Upper lobe of right lung (tissue), 1 donor: ENCODE measurements at places on chromosomes 4 and X. TPM values are rescaled to one million over a fixed set of nuclear protein-coding genes. Genes with fewer than 3 reads are reported as not detected.

- DNase-seq, result no peak
Observed at GRCh38 chrX:154305541-154306205, 10.1 kb downstream of the TKTL1 start.

GRCh38 chr4:114658776-114659175 lies 60.2 kb downstream of the UGT8 start:
- DNase-seq, result no peak

Gene MAGEE1
- 2.6 TPM for total RNA-seq

DNA sequence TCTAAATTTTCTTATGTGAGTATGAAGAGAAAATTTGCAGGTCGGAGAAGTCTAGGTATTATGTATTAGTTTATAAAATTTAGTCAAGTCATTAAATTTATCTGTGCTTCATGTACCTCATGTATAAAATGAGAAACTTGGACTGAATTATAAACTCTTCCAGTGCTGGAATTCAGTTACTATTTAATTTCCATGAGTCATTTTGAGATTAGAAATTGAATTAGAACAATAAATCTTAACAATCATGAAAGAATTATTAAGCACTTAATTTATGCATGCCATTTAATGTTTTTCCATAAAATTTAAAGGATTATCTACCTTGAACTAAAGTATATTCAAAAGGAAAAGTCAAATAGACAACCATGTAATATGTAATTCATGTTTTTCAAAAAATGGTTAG lies 195.8 kb downstream of the MAD2L1 start:
- DNase-seq, result no peak

DNA sequence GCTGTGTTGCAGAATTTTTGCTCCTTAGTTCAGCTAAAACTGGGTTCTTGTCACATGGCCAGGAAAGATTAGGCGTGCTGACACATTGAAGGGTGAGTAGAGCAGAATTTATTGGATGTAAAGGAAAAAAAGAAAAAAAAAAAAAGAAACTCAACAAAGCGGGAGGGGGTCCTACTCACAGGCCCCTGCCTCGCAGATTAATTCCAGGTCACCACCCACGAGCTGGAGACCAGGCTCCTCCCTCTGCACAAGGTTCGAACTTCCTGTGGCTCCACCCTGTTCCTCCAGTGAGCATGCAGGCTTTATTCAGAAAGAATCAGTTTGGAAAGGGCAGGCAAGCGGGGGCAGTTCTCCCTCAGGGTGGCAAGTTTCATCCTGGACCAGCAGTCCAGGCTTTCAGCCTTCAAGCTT lies 17.1 kb downstream of the MGST2 start:
- DNase-seq, result no peak

DNA sequence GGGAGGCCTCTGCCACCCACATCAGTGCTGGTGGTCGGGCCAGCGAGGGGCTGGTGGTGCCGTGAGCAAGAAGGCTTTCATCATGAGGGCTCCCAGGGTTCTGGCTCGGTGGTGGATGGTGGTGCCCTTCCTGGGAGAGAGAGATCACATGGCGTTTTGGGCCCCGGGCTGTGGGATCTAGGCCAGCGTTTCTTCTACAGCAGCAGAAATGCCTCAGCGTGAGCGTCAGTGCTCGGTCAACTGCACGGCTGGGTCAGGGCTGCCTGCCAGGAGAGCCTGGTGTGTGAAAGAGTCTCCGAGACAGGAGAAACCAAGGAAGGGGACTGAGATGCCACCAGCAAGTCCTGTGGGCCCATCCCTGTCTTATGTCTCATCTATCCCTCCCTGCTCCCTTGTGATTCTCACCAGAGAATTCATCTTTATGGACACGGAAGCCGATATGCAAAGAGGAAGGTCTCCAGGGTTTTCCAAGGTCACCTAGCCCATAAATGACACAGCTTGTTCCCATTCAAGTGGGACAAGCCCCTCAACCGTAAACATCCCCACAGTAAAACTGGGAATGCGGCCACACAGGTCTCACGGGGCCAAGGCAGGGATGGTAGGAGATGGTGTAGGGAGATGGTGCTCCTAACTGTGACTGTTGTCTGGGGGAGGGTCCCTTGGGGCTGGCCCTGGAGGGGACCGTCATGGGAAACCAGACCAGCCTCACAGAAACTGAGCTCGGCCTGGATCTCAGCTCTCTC lies 99.2 kb downstream of the SORCS2 start:
- DNase-seq, result no peak

- DNase-seq, result no peak
Observed at GRCh38 chr4:155234206-155234605, 25.8 kb downstream of the NPY2R start.

- no peak for DNase-seq
Observed at GRCh38 chr4:83305187-83305586, 20.6 kb upstream of the COQ2 start.

- DNase-seq, result no peak
Observed at GRCh38 chrX:150566734-150567182, 1.7 kb upstream of the MTM1 start.

DNA sequence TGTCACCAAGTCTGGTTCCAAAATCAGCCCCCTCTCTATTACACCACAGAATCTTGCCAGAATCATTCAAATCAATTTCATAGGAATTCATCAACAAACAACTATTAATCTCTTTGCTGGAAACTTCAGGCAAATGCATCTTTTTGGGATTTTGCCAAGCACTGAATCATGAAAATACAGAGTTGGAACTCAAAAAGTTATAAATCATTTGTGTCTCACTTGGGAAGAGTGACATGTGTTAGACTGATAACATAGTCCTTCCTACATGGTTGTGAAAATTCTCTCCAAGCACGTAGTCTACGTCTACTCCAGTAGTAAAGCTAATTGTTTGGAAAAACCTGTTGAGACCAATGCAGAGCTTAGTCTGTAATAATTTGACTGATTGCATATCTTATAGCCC lies 19.0 kb downstream of the CXCL8 start:
- DNase-seq, result no peak

DNA sequence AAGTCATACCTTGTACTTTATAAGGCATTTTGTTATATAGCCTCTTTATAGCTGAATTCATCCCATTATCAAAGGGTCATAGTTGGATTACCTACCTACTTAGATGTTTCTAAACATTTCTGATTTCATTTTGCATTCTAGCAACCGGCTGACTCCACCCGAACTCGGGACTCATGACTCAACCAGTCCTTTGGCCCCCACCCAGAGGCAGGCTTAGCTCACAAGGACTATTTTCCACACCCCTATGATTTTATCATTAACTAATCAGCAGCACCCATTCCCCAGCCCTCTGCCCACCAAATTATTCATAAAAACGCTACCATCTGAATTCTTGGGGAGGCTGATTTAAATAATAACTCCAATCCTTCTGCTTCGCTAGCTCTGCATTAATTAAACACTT lies 79.9 kb upstream of the EGFL6 start:
- DNase-seq, result peak; percentile 61

DNA sequence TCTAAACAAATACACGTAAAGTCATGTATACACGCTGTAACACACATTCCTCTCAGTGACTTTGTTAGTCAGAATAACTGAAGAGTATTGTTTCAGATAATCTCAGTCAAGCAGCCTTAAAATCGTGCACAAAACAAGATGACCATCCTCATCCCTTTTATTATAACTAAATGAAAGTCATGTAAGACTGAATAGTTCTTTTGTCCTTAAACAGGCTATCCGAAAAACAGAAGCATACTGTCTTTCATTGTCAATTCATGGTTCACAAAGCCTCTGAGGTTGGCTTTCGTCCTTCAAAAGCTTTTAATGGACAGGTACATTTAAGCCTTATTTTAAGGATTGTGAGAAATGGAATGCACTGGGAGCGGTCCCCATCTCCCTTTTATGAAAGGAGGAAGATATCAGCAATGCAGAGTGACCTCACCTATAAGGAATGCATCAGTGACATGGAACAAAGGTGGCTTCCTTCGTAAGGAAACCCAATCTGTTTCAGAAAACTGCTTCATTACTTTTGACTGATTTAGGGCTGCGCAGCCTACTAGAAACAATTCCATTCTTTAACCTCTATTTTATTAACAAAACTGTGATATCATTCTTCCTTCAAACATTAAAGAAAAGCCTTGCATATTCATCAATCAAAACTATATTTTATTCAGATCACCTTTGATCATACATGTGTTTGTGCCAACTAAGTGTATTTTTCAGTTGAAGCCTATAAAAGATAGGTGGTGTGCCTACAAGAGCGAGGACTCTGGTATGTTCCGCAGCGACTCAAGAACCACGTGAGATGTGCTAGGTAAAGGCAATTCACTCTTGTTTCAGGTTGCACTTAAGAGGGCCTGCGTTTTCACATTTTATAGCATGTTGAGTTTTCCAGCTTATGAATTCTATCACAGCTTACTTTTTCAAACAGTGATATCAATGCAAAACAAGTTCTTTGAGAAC lies 19.2 kb downstream of the SH3RF1 start:
- no peak for DNase-seq

Gene GAGE12F
- total RNA-seq, result not detected

DNA sequence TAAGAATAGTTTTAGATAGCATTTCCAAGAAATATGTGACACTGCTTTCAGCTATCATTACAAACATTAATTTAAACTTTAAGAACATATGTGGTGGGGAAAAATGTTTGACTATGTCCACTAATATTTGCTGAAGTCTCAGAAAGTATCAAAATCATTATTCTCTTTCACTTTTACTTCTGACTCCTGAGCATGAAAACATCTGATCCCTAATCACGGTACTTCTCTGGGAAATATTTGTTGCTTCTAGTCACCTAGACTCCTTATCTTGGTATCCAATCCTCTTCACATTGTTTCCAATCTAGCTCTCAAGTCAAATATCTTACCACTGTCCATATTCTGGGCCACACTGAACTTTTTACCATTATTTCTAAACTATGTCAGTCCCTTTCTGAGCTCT lies 10.8 kb downstream of the NUDT6 start:
- DNase-seq, result no peak

DNA sequence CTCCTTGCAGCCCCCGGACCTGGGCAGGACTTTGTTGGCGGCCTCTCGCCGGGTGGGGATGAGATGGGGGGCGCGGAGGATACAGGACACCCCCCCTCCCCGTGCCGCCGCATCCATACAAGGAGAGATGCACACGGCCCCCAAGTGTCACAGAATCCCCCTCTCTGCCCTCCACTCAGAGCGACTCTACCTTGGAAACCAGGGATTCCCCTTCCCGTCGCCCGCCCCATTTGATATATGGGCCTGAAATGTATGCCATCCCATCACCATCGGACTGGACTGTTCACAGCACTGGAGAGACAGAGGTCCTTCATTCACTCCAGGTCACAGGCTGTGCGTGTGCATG lies 426 bp downstream of the PORCN start:
- DNase-seq, result no peak

- no peak for DNase-seq
Observed at GRCh38 chrX:72644946-72645345, 69.2 kb downstream of the PHKA1 start.

DNA sequence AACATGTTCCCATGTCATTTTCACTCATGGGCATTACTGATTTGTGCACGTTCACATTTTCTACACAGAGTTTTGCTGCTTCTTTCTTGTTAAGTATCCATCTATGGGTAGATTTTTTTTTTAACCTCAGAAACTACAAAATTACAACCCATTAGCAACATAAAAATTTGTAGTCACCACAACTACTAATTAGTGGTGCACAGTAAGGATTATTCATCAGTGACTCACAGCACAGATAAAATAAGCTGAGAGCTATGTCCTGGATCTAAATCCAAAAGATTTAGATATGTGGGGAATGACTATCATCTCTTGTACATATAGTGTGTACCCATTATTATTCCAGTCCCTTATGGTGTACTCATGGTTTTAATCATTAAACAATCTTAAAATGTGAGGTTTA lies 19.7 kb upstream of the AMELX start:
- no peak for DNase-seq

Gene ZNF630
- total RNA-seq, result 3.2 TPM

DNA sequence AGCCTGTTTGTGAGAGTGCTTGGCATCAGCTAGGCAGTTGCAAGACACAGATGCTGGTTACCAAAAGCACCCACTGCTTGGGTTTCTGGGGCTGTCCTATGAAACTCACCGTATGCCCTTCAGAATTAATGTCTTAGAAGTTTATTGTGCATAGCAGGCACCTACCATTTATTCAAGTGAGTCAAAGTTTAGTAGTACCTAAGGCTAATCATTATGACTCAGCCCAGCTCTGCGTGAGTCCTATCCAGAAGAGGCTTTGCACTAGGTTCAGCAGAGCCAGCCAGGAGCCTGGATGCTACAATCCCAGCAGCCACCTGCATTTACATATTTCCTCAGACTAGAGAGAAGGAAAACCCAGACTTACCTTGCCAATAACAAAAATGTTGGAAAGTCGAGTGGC lies 4.2 kb downstream of the RPS4X start:
- DNase-seq, result no peak

Gene GPRASP1
- total RNA-seq, result 5.5 TPM

DNA sequence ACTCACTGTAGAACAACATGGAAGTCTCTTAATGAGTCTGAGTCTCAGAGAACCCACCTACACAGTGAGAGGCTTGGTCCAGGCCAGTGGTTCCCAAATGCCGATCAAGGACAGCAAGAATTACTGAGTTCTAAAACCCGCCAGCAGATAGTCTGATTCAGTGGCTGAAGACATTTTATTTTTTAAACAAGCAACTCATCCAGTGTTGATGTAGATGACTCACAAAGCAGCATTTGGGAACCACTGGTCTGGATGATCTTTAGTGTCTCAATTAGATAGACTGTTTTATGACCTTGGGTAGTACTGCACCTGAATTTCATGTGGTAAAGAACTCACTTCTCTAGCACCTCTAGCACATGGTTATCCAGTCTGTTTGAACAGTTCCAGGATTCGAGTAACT lies 193.6 kb downstream of the FBXW7 start:
- no peak for DNase-seq

DNA sequence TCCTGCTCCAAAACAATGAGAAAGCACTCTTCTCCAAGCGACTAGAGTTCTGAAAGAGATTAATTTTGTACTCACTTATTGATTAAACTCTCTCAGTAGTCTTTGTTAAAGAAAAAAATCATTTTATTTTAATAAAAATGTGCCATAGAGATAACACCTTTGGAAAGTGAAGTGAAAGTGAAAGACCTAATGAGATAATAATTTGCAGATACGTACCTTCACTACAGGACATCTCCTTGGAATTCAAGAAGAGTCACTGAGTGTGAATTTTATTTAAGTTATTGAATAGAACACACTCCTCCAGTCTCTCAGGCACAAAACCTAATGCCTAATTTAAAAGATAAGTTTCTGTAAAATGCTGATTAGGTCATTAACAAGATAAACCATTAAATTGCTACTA lies 1070.6 kb upstream of the GRID2 start:
- no peak for DNase-seq

- no peak for DNase-seq
Observed at GRCh38 chr4:8201321-8201781, 2.3 kb downstream of the SH3TC1 start.

- DNase-seq, result no peak
Observed at GRCh38 chrX:134849390-134849789, 141.4 kb upstream of the SMIM10 start.

DNA sequence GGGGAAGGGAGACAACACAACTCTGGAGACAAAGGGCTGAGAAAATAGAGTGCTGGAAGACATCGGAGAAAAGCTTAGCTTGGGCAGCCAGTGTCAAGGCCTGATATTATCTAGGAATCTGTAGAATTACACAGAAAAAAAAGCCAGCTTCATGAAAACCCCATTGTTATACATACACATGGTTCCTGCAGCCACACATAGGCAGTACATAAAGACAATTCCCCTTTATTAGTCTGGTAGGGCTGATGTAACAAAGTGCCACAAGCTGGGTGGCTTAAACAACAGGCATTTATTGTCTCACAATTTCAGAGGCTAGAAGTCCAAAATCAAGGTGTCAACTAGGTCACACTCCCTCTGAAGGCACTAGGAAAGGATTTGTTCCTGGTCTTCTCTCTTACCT lies 503.5 kb downstream of the MID1IP1 start:
- DNase-seq, result no peak

GRCh38 chr4:22941688-22942375 lies 249.1 kb downstream of the GBA3 start:
- DNase-seq, result no peak

Gene ADH1C
- 6.8 TPM for total RNA-seq
